ENCODE measurements at places on chromosomes 6 and 20.

- no peak for DNase-seq
These were observed 4.3 kb downstream of the SCUBE3 start for GRCh38 chr6:35218021-35218420.

DNA sequence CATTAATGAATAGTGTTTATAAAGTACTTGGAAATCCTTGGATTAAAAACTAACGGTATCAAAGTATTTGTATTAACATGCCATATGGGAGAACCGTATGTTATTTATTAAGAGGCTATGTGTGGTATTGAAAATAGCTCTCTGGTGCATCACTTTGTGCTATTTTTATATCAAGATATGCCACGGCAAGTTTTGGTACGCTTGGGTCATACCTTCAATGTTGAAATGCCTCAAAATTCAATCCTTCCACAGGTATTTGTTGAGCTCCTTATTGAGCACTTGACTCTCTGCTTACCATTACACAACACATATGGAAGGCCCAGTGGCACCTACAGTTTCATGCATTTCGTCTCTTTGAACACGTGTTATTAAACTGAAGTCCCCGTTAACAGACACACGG lies 647.9 kb downstream of the KIF16B start:
- no peak for DNase-seq

DNA sequence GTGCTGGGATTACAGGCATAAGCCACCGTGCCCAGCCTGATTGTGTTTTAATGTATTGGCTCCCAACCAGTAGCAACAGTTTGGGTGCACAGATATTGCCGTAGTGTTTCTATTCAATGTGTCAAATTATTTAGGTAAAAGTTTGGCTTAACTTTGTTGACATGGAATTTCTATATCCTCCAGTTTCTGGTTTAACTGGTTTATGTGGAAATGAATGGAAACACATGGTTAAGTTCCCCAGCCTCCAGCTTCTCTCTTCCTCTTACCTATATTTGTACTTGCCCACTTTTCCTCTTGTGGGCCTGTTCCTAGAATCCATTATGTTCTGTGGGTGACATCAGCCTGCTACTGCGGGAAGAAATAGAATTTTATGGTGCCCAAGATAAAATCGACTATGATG lies 53.9 kb upstream of the ESR1 start:
- DNase-seq = no peak

DNA sequence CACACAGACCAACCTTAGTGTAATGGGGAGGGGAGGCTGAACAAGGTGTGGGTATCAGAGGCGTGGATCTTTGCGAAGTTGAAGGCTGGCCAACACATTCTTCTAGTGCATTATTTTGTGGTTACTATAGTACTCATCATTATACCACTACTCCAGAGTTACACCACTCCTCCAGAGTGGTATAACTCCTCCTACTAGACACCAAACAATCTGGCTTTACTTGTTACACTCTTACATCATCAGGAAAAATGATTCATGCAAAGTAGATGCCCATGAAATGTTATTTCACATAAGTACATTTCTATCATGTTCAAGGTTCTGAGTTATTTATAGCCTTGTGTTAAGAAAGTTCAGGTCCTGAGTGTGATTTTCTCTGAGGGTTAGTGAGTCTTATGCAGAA lies 443.1 kb upstream of the OPRM1 start:
- DNase-seq = no peak

- DNase-seq = no peak
These were observed at the start of gene SLC22A16 for GRCh38 chr6:110476046-110476849. SLC22A16 (minus strand) TSS chr6:110476613; CDS start chr6:110476574, 39 bp downstream.

Data from CMK (cell line).